ENCODE measurements at places on chromosomes 7 and 10. TPM values are rescaled to one million over a fixed set of nuclear protein-coding genes. Genes with fewer than 3 reads are reported as not detected.

GRCh38 chr7:151631570-151631952 is 111.9 kb upstream of the RHEB start:
- no peak for DNase-seq

- DNase-seq = peak; percentile 10
Measured at GRCh38 chr10:99560277-99561126, 27.8 kb downstream of the NKX2-3 start.

Gene GIMAP1
- 24.5 TPM for total RNA-seq

DNA sequence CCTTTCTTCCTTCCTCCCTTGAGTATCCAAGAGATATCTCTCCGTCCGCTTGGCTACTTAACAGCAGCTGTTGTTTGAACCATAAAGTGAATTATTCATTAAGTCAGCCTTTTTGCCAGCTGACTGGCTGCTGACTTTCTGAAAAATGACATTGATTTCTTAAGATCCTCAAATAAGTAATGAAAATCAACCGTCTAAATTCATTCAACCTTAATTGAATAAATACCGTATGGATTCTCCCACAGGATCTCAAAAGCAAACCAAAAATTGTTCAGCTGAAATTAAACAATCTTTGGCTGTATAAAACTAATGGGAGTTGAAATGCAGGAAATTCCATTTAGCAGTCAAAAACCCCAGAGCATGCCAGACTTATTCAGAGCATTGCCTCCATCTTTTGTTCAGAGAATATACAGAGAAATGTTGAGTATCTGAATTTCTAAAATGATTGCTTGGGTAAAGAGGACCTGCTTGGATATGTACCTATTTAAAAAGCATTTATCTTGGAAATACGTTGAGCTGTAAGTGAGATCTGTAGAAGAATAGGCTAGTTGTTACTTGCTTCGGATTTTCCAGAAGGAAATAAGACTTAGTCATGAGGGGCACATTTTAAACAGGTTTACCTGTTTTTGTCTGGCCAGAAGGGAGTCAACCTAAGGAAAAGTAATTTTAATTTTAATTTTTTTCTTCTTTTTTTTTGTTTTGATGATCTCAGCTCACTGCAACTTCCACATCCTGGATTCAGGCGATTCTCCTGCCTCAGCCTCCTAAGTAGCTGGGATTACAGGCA is 136.2 kb downstream of the PLXDC2 start:
- DNase-seq = no peak

GRCh38 chr10:100733329-100733728 is 12.1 kb upstream of the PAX2 start:
- DNase-seq = no peak

DNA sequence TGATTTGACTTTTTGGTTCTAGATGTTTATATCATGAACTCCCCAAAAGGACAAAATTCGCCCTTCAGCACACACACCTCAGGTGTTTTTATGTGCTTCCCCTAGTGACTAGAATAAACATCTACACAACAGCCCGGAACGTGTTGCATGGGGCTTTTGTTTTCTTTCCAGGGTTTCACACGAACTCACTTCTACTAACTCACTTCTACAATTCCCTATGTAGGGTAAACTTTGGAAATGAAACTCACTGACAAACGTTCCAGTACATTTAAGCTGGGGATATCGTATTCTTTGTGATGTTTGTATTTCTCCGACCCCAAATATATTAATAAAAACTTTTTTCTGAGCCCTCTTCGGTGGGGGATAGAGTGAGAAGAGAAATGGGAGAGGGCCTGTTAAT is 1.4 kb downstream of the TRA2A start:
- peak; percentile 71 for DNase-seq

- no peak for DNase-seq
Measured at GRCh38 chr10:133275684-133276092, 980 bp downstream of the ADAM8 start.

Gene LIPN
- not detected for total RNA-seq

Gene FAM241B
- 0.39 TPM for total RNA-seq

Gene NCOA4
- total RNA-seq = 167 TPM

- no peak for DNase-seq
Measured at GRCh38 chr7:91267171-91267955, 3.1 kb downstream of the FZD1 start.

Gene CXCL12
- 0.77 TPM for total RNA-seq

DNA sequence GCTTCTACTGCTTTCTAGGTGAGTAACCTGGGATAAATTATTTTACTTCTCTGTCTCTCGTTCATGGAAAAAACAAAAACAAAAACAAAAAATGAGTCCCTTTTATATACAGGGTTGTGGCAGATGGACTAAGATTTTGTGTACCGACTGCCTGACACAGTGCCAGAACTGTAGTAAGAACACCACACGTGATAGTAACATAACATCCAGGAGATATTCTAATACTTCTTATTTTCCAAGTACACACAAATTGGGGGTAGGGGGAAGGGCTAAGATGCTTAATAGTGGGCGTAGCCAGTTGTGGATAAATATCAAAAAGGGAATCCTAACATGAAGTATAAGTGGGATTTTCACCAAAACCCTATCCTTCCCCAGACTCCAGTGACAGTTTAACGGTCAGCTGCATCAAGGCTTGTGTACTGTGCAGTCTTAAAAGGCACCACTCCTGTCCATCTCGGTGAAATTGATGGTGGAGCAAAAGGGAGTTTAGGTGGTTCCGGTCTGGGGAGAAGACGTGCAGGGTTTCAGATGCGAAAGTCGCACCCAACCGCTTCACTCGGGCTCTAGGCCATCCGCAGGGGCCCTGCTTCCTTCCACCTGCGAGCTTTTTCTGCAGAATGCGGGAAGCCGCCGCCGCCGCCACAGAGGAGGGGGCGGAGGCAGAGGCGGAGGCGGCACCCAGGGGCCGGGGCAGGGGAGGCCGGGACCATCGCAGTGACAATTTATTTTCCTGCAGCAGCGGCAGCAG is at the start of gene STAMBPL1:
TSS of gene STAMBPL1 (plus strand) at position 712 of the 748 bp plus-strand sequence. CDS start 21,464 bp downstream, outside the sequence.
- DNase-seq = peak; percentile 5

Gene ERV3-1
- 2.3 TPM for total RNA-seq

GRCh38 chr7:40645197-40645596 is 510.4 kb downstream of the SUGCT start:
- DNase-seq = no peak

- DNase-seq = no peak
Measured at GRCh38 chr7:135248546-135248945, 14.9 kb downstream of the STRA8 start.

DNA sequence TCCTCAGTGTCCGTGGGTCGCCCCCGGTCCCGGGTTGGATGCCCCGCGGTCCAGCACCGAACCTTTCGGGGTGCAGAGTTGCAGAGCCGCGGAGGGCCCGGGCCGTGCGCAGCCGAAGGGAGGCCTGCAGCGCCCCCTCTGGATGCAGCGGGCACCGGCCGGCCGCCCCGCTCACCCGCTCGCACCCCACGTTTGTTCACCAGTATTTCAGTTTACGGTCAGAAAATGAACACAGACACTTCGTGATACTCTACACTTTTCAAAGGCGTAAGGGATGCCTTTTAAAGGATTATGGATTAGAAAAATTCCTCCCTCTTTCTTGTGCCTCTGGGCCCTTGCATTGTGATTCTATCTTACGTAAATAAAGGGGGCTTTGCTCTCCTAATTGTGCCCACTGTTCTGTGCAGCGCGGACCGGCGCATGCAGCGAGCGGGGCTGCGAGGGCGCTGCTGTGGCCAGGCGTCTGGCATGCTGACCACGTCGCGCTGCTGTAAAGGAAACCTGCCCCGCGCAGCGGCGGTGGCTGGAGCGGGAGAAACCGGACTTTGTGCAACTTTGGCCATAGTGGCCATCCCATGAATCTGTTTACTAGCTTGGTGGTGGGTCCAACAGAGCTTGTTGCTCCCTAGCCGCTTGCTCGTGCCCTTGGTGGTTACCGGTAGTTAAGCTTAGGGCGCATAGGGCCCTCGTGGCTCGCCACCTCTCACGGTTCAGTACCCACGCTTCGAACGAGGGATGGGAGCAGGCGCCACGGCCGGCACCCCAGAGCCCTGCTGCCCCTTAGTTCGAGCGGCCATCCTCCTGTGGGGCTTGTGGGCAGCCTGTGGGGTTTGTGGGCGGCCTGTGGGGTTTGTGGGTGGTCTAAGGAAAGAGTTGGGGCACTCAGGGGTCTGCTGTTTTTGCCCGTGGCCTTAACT is 739 bp upstream of the MEST start:
- DNase-seq = peak; percentile 5

GRCh38 chr10:49353026-49353894 is 42.6 kb downstream of the DRGX start:
- DNase-seq = no peak

Gene OR2A2
- total RNA-seq = not detected

Gene WIPF3
- total RNA-seq = not detected

DNA sequence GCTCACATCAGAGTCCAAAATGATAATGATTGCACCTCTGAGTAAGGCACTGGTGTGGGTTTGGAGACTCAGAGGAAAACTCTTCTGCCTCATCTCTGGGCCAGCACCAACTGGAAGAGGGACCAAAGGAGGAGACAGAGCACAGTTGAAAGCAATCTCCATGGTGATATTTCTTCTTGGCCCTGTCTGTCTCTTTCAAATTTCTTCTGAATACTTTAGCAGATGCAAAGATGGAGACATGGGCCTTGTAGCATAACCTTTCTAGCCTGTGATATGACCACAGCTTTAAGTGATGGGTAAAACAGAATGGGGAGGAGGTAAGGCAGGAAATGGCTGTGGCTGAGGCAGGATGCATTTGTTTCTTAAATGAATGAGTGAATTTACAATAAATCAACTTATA is 12.2 kb upstream of the GIMAP7 start:
- DNase-seq = no peak

Gene ANXA8
- total RNA-seq = not detected

- DNase-seq = no peak
Measured at GRCh38 chr10:35594115-35595079, 10.7 kb upstream of the GJD4 start.

DNA sequence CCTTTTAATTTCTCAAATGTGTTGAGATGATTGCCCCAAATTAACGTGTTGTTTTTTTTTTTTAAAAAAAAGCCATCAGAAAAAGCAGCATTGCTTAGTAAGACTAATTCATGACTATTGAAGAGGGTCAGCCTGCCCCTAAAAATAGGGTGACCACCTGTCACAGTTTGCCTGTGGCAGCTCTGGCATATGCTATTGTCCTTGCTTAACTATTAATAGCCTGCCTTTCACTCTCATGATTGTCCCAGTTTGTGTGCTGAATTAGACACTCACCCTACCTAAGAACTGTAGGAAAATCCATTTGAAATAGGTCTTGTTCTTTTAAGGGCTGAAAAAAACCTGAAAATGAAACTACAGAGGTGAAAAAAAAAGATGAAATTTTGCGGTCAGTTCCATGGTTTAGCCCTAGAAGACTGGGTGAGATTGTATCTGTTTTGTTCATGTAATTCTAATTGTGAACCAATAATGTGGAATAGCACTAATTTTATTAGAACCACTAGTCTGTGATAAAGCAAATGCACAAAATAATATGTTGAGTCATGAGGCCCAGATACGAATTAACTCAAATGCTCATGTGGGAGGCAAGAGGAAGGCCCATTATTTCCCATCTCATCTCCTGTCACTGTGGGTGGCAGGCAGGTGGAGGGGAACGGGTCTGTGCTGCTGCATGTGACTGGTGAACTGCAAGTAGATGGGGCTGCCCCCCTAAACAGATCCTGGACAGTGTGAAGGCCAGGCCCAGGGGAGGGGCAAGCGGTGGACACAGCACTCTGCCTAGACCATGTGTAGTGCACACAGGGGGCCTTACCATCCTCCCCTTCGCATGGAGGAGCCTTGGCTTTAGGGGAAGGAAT is 265.4 kb upstream of the NFE2L3 start:
- DNase-seq = no peak

DNA sequence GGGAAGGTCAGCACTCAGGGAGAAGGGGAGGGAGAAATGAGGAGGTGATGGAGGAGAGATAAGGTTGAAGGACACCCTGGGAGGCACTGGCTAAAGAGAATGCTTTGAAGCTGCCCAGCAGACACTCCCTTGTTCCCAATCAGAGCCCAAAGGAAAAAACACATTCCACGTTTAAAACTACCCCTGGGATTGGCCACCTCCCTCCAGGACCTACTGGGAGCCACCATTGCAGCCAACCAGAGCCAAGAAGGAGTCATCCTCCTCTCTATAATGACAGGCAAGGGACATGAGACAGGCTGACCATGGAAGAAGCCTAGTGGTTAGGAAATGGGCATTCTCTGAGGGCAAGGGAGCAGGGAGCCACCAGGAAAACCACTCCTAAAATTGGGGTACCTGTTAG is 43.8 kb downstream of the MYO1G start:
- no peak for DNase-seq

GRCh38 chr7:35906191-35906908 is 105.5 kb downstream of the SEPTIN7 start:
- peak; percentile 80 for DNase-seq

GRCh38 chr10:125494651-125495239 is 188.2 kb downstream of the TEX36 start:
- DNase-seq = no peak

Gene NEBL
- total RNA-seq = 1.2 TPM

DNA sequence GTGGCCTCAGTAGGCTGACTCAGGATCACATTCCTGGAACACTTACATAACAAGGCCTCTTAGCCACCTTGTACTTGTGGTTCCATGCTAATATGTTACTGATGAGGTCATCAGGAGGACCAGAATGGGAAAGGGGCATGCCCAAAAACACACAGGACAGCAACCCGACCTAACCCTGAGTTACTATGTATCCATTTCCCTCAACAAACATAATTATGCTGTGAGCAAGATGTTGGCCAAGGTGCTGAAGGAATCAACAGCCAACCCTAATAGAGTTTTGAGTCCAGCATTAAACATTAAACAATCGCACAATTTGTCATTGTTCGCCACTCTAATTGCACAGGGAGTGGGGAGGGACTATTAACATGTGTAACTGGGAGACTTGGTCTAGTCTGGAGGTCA is 129.4 kb downstream of the PLPP4 start:
- DNase-seq = no peak

- no peak for DNase-seq
Measured at GRCh38 chr7:82141427-82141826, 302.1 kb downstream of the CACNA2D1 start.

DNA sequence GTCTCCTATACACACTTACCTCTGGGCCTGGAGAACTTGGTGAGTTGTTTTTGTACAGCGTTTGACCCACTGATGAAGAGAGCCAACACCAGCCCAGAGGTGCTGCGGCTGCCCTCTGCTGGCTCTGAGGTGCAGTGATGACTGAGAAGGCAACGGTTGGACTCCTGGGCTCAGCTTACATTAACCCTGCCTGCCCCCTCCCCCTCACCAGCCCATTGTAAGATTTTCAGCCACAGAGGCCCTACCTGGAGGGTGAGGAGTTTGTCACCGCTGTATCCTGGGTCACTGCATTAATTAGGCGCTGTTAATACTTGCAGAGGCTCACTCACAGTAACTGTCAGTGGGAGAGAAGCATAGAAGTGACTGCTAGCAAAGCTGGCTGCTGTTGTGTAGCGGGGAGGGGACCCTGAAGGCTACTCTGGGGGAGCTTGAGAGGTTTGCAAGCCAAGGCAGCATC is 19.0 kb upstream of the ANKRD2 start:
- DNase-seq = peak; percentile 78

DNA sequence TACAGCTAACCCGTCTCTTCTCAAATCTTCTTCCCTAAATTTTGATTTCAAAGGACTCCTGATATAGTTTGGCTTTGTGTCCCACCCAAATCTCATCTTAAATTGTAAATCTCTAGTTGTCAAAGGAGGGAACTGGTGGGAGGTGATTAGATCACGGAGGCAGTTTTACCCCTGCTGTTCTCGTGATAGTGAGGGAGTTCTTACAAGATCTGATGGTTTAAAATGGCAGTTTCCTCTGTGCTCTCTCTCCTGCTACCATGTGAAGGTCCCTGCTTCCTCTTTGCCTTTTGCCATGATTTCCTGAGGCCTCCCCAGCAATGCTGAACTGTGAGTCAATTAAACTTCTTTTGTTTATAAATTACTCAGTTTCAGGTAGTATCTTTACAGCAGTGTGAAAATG is 269.3 kb downstream of the POLR1F start:
- no peak for DNase-seq

Data from dermis microvascular lymphatic vessel endothelial cell (primary cell).